ENCODE measurements at places on chromosomes 7 and 10. TPM values are rescaled to one million over a fixed set of nuclear protein-coding genes. Genes with fewer than 3 reads are reported as not detected.

CUBN gene
- total RNA-seq, result 0.90 TPM

GATA3 gene
- 0.68 TPM for total RNA-seq

C10orf95 gene
- total RNA-seq, result 0.37 TPM

OIT3 gene
- not detected for total RNA-seq

LCOR gene
- 10.6 TPM for total RNA-seq

ZNF488 gene
- total RNA-seq, result 0.11 TPM

PDE6C gene
- not detected for total RNA-seq

LLCFC1 gene
- not detected for total RNA-seq

HMX3 gene
- total RNA-seq, result not detected

GRCh38 chr7:2331707-2332106 is 17.5 kb upstream of the SNX8 start:
- DNase-seq, result no peak

DNA sequence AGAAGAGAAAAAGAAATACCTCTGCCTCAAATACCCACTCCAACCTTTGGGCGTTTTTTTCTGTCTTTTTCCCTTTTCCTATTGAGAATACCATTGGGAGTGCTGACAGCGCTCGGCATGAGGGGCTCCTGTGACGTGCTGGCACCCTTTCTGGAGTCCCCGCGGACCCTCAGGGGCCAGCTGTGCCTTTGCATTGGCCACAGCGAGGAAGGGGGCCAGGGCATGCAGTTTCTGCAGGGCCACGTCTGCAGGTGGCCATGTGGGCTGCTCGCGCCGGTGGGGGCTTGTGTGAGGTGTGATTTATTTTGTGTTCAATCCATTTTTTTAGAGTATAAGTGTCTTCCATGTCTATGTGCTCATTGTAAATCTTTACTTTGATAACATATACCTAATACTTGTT is 57.4 kb downstream of the INPP5A start:
- no peak for DNase-seq

GRCh38 chr10:3980660-3981059 is 195.7 kb upstream of the KLF6 start:
- DNase-seq, result no peak

DNA sequence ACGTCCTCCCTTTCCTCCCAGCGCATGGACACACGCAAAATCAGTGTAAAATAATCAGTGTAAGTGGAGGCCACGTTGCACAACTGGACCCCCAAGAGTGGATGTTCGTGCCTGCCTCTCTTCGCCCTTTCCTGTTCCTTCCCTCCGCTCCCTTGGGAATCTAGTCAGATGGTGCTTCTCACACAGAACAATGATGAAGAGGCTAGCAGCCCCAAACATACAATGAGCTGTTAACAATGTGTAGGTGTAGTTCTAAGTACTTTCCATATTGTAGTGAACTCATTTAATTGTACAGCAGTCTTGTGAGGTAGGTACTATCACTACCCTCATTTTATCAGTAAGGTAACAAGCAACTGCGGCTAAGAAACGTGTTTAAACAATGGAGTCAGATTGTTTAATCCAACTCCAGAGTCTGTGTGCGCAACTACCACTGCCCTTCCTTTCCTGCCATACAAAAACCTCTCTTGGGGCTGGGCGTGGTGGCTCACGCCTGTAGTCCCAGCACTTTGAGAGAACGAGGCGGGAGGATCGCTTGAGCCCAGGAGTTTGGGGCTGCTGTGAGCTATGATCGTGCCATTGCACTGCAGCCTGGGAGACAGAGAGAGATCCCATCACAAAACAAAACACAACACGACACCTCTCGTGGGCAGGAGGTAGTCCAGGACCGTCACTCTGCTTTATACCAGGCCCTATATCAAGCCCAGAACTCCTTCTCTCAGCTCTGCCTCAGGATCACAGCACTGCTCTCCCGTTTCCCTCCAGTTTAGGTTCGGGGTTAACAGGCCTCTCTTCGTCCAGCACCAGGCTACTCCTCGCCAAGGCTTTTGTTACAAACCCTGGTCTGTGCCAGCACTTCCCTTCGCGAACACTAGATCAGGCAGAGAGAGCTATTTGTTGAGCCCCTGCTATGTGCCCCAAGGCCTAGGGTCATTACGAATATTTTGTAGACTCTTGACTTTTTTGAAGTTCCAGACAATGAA is 1.1 kb downstream of the FKBP9 start:
- DNase-seq, result no peak

GRCh38 chr10:115214829-115215228 is 121.7 kb downstream of the ATRNL1 start:
- no peak for DNase-seq

DNA sequence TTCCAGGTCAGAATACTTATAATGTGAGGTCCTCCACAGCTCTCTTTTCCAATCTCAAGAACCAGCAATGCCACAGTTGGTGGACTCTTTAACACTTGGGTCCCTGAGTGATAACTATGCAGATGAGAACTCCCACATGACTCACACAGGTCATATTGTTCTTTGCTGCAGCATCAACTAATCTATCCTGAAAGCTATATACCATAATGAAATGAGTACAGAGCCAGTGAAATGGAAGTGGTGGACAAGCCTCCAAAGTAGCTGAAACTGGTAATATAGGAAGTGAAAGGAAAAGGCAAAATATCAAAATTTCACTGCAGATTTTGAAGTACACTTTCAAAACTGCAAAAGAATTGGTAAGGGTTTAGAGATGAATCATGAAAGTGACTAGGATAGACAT is 45.6 kb downstream of the SORCS1 start:
- DNase-seq, result no peak

- no peak for DNase-seq
Measured at GRCh38 chr10:127830414-127830813, 62.3 kb downstream of the CLRN3 start.

- DNase-seq, result no peak
Measured at GRCh38 chr7:158408318-158408920, 179.2 kb downstream of the PTPRN2 start.

DNA sequence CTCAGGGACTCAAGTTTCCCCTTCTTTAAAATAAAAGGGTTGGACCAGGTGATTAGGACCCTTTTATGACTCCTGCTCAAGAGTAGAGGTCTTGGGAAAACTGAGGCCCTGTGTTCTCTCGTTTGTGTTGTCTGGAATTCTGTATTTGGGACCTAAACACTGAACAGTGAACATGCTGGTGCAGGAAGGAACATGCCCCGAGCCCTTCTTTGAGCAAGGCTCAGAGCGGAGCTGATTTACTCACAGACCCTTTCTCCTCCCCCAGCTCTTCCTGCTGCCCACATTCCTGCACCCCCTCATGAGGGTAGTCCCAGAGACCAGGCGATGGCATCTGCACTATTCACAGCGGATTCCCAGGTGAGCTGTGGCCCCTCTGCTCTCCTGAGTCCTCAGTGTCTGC is 14.2 kb downstream of the ZKSCAN1 start:
- no peak for DNase-seq

DNA sequence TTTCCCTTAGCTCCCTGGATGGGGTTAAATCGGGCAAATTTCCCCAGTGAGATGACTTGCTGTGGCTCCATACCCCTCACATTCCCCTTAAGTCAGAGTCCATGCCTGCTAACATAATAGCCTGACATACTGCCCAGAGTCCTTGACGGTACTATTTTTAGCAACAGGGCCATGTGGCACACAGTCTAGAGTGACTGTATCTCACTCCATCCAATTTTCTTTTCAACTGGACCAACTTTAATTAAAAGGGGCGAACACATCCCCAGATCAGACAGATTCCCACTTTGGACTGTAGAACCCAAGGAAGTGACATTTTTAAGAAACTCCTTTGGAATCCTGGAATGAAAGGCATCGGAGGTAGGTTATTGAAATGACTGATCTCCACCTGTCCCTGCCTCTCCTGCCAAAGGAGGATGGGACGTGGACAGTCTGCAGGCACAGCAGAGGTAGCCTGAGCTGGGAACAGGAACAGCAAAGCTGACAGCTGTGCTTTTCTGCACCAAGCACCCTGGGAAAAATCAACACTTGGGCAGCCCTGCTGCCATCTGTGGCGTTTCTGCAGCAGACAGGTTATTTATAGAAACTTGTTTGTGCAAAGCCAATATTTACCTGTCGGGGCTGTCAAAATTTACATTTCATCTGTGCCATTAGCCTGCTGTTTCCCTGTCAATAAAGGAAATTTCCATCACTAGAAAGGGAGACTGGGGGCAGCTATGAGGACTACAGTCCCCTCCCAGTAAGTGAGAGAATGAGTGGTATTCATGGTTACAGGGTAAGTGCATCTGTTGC is 221.5 kb upstream of the AOAH start:
- no peak for DNase-seq

GRCh38 chr10:42640610-42641229 is 2.4 kb upstream of the ZNF33B start:
- DNase-seq, result no peak

DNA sequence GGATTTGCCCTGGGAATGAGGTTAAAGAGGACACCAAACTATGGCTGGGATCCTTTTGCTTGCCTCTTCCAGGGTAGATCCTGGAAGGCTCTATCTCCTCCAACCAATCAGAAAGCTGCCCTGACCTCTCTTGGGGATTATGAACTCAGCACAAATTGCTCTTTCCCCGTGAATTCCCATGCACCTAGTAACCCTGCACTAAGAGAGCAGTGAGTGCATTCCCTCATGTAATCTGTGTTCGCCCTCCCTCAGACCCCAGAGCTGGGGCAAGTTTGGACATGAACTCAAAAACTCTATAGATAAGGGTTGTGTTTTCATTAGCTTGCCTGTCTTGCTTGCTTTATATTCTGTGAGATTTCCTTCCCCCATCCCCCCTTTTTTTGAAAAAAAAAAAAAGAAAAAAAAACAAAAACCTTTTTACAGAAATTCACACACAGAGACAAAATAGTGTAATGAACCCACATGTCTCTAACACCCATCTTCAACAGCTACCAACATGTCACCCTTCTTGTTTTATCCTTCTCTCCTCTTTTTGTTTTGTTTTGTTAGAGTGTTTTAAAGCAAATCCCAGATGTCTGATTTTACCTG is 225.5 kb upstream of the TCF7L2 start:
- DNase-seq, result no peak

DNA sequence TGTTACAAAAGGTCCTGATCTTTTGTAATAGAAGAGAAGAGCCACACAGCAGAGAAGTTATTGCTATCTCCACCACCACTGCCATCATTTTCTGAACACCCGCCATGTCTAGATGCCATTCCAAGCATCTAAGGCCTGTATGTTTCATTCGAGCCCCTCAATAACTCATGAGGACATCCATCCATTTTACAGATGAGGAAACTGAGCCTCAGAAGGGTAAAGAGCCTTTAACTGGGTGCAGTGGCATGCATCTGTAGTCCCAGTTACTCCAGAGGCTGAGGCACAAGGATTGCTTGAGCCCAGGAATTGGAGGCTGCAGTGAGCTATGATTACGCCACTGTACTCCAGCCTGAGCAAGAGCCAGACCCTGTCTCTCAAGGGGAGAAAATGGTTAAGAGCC is 39.3 kb downstream of the UBE2H start:
- no peak for DNase-seq

- DNase-seq, result no peak
Measured at GRCh38 chr10:30868611-30869010, 163.1 kb downstream of the ZNF438 start.

DNA sequence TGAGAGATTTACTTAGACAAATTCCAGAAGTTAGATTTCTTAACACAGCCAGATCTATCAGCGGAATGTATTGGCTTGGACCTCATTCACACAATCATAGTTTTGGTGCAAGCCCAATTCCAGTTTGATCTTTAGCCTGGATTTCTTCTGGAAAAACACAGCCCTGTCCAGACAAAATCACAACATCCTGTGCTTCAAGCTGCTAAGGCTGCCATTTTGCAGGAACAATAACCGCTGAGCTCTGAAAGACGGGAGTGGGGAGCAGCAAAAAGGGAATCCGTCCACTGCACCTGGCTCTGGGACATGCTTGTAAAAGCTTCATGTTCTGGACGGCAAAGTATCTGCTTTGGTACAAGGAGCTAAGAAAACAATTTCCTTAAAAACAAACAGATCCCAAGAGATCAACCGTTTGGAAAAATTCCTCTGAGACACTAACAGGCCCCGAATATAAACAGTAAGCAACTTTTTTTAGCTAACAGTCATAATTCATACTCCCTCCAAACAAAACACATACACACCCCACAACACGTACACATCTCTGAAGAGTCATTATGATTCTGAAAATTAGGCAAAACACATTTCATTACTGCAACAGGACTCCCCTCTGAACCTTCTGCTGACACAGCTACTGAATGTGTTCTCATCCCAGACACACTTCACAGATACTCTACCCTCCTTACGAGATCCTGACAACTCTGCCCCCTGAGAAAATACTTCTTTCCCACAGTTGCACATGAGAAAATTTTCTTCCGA is 32.4 kb downstream of the ITIH5 start:
- DNase-seq, result no peak

- no peak for DNase-seq
Measured at GRCh38 chr7:78873117-78873516, 580.4 kb downstream of the MAGI2 start.

DNA sequence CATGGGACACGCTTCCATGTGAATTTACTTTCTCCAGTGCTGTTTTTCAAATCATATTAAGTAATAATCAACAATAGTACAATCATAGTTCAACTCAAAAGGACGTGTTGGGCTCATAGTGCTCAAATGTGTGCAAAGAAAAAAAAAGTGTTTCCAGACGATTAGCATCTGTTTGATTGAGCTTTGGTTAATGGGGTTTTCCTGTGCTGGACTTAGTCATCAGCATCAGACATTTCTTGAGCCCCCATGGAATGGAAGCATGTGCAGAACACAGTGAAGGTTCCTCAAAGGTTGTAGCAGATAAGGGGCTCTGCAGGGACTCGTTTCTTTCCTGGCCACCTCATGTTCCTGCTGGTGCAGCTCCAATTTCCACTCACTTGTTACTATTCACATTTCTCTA is 233.9 kb downstream of the PAXIP1 start:
- DNase-seq, result no peak

GRCh38 chr7:71210220-71210619 is 78.3 kb downstream of the GALNT17 start:
- no peak for DNase-seq

DNA sequence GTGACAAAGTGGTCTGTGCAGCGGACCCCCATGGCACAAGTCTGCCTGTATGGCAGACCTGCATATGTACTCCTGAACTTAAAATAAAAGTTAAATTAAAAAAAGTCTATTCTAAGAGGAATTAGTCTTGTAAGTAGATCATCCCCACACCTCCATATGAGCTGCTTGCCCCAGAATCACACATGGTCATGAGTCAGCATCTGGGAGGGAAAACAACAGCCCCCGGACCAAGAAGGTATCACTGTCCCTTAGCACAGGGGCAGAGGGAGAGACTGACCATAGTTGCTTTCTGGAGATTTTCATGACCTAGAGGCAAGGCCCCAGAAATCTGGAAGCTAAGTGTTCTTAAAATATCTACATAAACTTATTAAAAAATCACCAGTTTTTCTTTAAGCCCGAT is 86.6 kb upstream of the PDK4 start:
- no peak for DNase-seq

GRCh38 chr10:124997771-124998623 is 56.1 kb downstream of the ZRANB1 start:
- no peak for DNase-seq

DNA sequence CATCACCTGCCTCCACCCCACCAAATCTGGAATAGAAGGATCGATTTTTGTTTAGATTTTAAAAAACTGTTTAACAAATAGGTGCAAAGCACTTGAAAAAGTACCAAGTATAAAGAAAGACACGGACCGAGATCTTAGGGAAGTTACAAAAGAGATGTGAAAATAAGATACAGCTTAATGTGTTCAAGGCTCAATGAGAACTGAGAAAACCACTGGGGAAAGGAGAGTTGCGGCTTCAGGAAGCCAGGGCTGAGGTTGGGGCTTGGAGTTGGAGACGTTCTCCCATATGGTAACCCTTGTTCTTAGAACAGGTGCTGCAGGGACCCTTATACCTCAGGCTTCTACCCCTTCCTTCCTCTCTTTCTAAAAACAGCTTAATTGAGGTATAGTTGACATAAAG is 140.2 kb downstream of the FANK1 start:
- no peak for DNase-seq

GRCh38 chr7:2639181-2639681 is 7.4 kb downstream of the TTYH3 start:
- no peak for DNase-seq

Measured in HT1080 (cell line).